ENCODE measurements at places on chromosomes 2 and 18.

DNA sequence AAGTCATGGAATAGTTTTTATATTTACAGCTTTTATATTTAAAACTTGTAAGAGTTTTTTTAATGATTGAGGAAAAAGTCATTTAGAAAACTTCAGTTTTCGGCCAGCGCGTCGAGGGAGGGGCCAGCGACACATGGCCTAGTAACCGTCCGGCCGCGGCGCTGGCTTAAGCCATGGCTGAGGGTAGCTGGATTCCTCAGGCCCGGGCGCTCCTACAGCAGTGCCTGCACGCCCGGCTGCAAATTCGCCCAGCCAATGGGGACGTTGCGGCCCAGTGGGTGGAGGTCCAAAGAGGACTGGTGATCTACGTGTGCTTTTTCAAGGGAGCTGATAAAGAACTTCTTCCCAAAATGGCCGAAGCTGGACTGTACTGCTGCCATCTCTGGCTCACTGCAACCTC is 4.9 kb upstream of the KLHL41 start:
- DNase-seq: no peak

GRCh38 chr2:109311771-109312170 is 182.8 kb downstream of the SH3RF3 start:
- DNase-seq: no peak

GRCh38 chr2:217839750-217840107 is 163.1 kb downstream of the TNS1 start:
- DNase-seq: no peak

DNA sequence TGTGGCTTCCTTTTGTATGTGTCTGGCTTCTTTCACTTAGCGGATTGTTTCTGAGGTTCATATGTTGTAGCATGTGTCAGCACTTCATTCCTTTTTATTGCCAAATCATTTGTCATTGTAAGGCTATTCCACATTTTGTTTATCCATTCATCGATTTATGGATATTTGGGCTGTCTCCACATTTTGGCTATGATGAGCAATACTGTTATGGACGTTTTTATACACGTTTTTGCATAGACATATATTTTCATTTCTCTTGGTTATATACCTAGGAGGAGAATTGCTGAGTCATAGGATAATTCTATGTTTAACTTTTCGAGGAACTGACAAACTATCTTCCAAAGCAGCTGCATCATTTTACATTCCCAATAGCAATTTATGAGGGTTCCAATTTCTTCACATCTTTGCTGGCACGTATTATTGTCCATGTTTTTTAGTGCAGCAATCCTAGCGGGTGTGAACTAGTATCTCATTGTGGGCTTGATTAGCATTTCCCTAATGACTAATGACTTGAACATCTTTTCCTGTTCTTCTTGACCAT is 48.1 kb upstream of the TBC1D8 start:
- no peak for DNase-seq

GRCh38 chr2:159106109-159106508 is 137.7 kb downstream of the TANC1 start:
- DNase-seq: no peak

- DNase-seq: no peak
Measured at GRCh38 chr2:3316456-3317276, 61.0 kb downstream of the EIPR1 start.

DNA sequence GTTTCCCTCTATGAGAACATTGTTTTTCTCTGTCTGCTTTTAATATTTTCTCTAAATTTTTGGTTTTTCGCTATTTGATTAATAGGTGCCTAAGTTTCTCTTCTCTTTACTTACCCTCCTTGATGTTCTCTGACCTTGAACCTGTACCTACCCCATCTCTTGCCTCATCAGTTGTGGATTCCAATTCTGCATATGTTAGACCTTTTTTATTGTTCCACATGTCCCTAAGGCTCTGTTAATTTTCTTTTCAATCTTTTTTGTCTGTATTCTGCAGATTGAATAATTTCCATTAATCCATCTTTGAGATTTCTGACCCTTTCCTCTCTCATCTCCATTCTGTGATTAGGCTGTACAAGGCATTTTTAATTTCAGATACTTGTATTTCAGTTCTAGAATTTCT is 23.1 kb downstream of the RELCH start:
- DNase-seq: no peak

DNA sequence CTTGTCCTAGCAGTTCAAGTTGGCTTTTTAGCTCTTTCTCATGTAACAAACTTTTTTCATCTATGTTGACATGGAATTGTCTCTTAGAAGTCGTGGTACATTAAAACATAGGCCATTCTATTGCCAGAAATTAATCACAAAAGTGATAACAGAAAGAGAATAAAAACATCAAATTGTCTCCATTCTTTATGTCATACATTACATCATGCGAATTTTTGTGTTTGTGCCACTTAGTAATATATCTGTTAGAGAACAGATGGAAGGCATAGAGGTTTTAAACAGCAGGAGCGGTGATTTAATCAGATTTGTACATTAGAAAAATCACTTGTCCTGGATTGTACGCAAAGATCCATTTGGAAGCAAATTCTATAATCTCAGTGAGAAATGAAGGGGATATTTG is 136.5 kb upstream of the CDH20 start:
- no peak for DNase-seq

DNA sequence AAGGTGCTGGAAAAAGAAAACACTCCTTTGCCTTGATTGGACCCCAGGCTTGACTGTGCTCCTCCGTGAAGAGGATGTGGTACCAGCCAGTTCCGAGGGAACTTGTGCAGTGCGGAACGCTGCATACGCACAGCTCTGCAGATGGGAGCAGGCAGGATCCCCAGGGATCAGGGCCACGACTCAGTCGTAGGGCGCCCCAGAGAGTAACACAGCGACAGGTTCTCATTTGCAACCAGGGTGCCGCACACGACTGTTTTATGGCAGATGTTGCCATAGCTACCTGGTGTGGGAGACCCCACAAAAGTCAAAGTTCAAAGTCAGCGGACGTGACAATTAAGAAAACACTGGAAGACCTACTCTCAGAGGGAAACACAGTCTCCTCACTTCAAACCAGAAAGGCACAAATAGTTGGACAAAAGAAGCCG is 779 bp downstream of the MALL start:
- no peak for DNase-seq

GRCh38 chr2:88897715-88898114 is 206.2 kb downstream of the RPIA start:
- DNase-seq: no peak
